ENCODE measurements at places on chromosomes 5 and 9. TPM values are rescaled to one million over a fixed set of nuclear protein-coding genes. Genes with fewer than 3 reads are reported as not detected.

Gene PAEP
- not detected for total RNA-seq

Gene IL9
- total RNA-seq = not detected

Gene PARP8
- 11.1 TPM for total RNA-seq

Gene GGTA1
- total RNA-seq = 5.6 TPM

Gene FAM200C
- 3.0 TPM for total RNA-seq

Gene F2RL2
- 4.6 TPM for total RNA-seq

Gene LVRN
- total RNA-seq = 2.1 TPM

Gene CDH9
- total RNA-seq = not detected

Gene CDKN2B-AS1
- total RNA-seq = 0.83 TPM

Gene PCDH1
- total RNA-seq = 38.4 TPM

Gene PPP2R2B
- 2.4 TPM for total RNA-seq

Gene NFIB
- total RNA-seq = 54.7 TPM

Gene OR1J1
- total RNA-seq = not detected

Gene PCDHGA9
- total RNA-seq = 8.7 TPM

Gene DND1
- not detected for total RNA-seq

Gene GDA
- not detected for total RNA-seq

Gene MAT2B
- total RNA-seq = 42.5 TPM

Gene PDCD1LG2
- total RNA-seq = 3.1 TPM

Gene WDR31
- 2.8 TPM for total RNA-seq

Gene TOR1A
- 46.4 TPM for total RNA-seq

Gene GRIN1
- not detected for total RNA-seq

Gene IFNB1
- not detected for total RNA-seq

Gene CRAT
- 73.9 TPM for total RNA-seq

Gene CD72
- total RNA-seq = 2.2 TPM
